ENCODE measurements at places on chromosomes 1 and 21. TPM values are rescaled to one million over a fixed set of nuclear protein-coding genes. Genes with fewer than 3 reads are reported as not detected.
A peak's percentile ranks its signal among the peaks of the same experiment; 100 is the strongest.

KRTAP10-1 gene
- total RNA-seq: not detected

- no peaks in the 10 kb centered on the region for H3K27me3 ChIP-seq
- peaks cover 9% of the 10 kb centered on the region for H3K4me1 ChIP-seq
- no peak for DNase-seq
- H3K4me3 ChIP-seq: no peak overlapping the region
These were observed 3.5 kb downstream of the WLS start for GRCh38 chr1:68228851-68229250.

DNA sequence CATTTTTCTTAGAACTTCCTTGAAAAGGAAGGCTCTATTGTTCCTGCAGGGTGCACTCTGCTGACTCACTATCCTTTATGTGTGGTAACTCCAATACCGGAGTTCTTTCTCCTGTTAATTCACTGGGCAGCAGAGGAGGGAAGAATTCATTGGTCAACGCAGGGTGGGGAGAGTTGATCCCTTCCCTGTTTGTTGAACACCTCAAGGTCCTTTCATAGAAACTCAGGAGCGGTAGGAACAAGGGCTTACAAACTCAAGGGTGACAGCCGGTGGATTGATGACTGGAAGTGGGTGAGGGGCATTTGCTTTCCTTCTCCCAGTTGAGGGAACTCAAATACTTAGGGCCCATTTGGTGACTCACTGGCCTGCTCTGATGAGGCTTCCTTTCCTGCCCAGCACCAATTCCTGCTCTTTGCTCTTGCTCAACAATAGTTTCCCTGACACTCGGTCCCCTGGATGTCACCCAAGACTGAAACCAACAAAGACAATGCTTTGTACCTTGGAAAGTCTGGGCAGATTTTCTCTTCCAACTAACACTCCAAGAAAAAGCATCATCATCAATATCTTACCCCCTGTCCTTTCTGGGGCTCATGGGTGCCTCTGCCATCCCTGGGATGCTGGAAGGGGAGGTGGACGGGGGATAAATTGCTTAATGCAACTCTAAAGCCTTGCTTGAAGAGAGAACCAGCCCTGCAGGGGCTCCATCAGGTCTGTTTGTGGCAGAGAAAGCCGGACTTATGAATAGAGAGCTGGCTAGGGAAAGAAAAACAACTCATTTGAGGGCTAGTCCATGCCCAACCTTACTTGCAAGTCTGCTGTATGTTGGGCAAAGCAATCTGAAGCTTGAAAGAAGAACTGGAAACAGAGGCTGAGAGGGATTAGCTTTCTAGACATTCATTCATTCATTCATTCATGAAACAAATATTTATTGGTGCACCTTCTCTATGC lies 9.3 kb downstream of the SLC26A9 start:
- peak overlapping the region; percentile 78 for H3K27ac ChIP-seq
- no peak for DNase-seq
- peaks cover 5% of the 10 kb centered on the region for H3K4me1 ChIP-seq
- H3K27me3 ChIP-seq: no peaks in the 10 kb centered on the region
- H3K36me3 ChIP-seq: no peaks in the 10 kb centered on the region
- no peak overlapping the region for H3K4me3 ChIP-seq

DNA sequence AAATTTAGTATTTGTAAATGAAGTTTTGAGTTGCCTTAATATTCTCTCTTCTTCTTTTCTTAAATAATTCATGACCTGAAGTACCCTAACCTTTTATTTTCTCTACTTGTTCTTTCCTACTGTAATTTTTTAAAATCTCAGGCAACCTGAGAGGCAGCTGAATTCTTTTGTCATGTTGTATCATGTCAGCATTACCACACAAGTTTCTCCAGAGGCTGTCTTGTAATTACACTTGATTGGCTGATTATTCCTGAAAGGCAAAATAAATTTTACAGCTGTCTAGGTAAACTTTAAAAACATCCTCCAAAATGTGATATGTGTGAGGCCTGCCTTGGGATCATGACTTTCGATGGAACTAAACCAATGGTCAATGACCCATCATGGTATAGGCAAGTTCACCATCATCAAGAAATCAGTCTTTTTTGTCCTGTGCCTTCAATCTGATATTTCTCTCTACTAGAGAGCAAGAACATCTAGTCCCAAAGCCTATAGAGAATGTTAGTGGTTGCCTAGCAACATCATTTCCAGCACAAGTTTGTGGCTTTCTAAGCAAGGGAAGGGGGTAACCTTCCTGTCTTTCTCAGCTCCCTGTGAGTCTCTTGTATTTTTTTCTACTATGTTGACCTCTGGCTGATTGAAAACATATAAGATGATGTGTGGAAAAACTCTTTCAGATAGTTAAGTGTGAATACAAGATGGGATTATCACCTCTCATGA lies 115.5 kb downstream of the GABPA start:
- H3K27me3 ChIP-seq: peaks cover 3% of the 10 kb centered on the region
- no peaks in the 10 kb centered on the region for H3K4me1 ChIP-seq
- no peaks in the 10 kb centered on the region for H3K36me3 ChIP-seq
- DNase-seq: no peak
- no peak overlapping the region for H3K4me3 ChIP-seq

- peaks cover 7% of the 10 kb centered on the region for H3K4me1 ChIP-seq
- no peak overlapping the region for H3K4me3 ChIP-seq
- no peak overlapping the region for H3K27ac ChIP-seq
These were observed 10.1 kb downstream of the FTCD start for GRCh38 chr21:46145159-46145839.

Measured in lower lobe of right lung (tissue), 2 donors.